T-helper 2 cell treated with Interferon-gamma antibody and Interleukin-4, amounts not matched to agents 5 μg/mL and 100 μg/mL, for 36 hours (primary cell): ENCODE measurements at places on chromosomes 16 and 17.

- H3K27me3 ChIP-seq, result no peaks in the 10 kb centered on the region
- no peak overlapping the region for H3K27ac ChIP-seq
- H3K36me3 ChIP-seq, result no peaks in the 10 kb centered on the region
- H3K4me1 ChIP-seq, result no peaks in the 10 kb centered on the region
- no peak for DNase-seq
These were observed 45.5 kb upstream of the CDH3 start for GRCh38 chr16:68599586-68599985.

DNA sequence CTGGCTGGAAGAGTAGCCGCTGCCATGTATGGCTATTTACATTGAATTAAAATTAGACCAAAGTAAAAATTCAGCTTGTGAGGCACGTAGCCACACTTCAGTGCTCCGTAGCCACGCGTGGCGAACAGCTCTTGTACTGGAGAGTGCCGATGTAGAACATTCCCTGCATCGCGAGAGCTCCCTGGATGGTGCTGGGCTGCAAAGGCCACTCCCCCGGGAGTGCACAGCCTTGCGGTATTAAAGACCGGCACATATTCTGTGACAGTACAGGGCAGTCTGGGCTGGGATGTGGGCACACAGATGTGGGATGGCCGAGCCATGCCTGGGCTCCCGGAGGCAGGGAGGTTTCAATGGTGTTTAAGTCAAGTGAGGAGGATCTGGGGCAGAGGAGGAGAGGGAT lies 102.2 kb downstream of the CMIP start:
- no peaks in the 10 kb centered on the region for H3K27me3 ChIP-seq
- H3K4me3 ChIP-seq, result no peak overlapping the region

DNA sequence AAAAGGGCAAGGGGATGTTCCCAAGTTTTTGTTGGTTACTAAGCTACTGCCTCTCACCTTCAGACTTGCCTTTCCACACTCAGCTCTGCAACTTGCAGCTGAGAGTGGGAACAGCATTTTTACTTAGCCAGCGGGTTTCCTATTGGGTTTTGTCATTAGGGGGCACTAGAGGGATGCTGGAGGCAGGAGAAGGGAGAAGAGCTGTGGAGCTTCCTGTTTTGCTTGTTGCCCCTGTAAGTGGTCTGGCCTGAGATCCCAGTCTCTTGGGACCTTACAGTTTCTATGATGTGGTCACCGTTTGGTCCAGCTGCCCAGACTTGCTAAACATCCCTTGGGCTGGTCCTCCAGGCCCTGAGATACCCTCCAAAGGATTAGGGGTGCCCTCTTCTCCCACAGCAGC lies 209.6 kb upstream of the NLRP1 start:
- H3K27ac ChIP-seq, result no peak overlapping the region
- DNase-seq, result no peak
- no peaks in the 10 kb centered on the region for H3K4me1 ChIP-seq
- H3K27me3 ChIP-seq, result peaks cover 29% of the 10 kb centered on the region
- no peak overlapping the region for H3K4me3 ChIP-seq

- H3K27me3 ChIP-seq, result peaks cover 18% of the 10 kb centered on the region
- H3K4me1 ChIP-seq, result peaks cover 3% of the 10 kb centered on the region
These were observed 412 bp downstream of the EPN2 start for GRCh38 chr17:19237389-19238166.

DNA sequence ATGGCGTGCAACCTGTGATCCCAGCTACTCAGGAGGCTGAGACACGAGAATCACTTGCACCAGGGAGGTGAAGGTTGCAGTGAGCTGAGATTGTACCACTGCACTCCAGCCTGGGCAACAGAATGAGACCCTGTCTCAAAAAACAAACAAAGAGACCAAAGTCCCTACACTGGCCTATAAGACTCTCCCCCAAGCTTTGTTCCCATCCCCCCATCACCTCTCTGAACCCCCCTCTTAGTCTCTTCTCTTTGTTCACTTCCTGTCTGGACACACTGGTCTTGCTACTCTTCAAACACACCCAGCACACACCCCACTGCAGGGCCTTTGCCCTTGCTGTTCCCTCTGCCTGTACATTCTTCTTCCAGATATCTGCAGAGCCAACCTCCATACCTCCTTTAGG lies 7.8 kb upstream of the SCNN1B start:
- H3K4me1 ChIP-seq, result peaks cover 6% of the 10 kb centered on the region
- peaks cover 14% of the 10 kb centered on the region for H3K27me3 ChIP-seq
- H3K4me3 ChIP-seq, result no peak overlapping the region
- no peaks in the 10 kb centered on the region for H3K36me3 ChIP-seq
- no peak for DNase-seq

- peaks cover 2% of the 10 kb centered on the region for H3K4me1 ChIP-seq
- no peaks in the 10 kb centered on the region for H3K36me3 ChIP-seq
- no peak overlapping the region for H3K27ac ChIP-seq
- no peak overlapping the region for H3K4me3 ChIP-seq
These were observed 77.5 kb upstream of the DOC2B start for GRCh38 chr17:258906-259305.

DNA sequence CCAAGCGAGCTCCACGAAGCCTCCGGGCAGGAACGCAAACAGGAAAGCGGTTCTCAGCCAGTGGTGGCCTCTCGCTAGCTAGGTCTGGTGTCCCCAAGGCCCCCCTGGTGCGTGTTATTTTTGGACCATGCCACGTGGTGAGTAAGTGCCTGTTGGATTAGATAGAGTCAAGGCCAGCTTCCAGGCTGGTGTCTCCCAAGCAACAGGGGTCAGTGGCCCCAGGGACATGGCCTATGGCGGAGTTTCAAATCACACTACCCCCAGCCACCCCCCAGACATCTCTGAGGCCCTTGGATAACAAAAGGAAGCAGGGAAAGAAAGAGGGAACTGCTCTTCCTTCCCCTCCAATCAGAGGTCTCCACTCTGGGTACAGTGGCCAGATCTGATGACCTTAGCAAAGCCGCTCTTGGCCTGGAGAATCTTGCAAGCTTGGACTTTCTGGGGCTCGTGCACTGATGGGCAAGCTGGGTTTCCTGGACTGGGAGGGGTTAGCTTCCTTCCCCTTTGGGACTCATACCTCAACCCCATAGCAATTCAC lies 58.2 kb downstream of the MAF start:
- H3K27me3 ChIP-seq, result peaks cover 8% of the 10 kb centered on the region
- no peak overlapping the region for H3K27ac ChIP-seq
- H3K36me3 ChIP-seq, result no peaks in the 10 kb centered on the region
- DNase-seq, result no peak
- H3K4me3 ChIP-seq, result no peak overlapping the region

DNA sequence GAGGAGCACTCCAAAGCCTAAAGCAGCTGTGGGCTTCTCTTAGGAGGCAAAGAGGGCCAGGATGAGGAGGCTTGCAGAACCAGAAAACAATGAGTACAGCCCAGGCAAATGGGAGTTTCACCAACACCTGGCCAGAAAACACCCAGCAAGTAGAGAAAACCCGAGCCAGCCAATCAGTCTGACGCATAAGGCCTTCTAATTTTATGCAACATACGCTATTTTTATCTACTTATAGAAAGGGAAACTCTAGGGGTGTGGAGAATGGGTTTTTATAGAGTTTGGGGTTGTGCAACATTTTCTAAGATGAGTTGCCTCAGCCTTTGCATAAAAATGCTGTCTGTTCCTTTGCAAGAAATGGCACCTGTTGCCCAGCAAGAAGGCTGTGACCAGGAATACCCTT lies 529.0 kb upstream of the CDH5 start:
- DNase-seq, result no peak
- no peak overlapping the region for H3K27ac ChIP-seq
- H3K4me3 ChIP-seq, result no peak overlapping the region
- H3K36me3 ChIP-seq, result no peaks in the 10 kb centered on the region
- H3K27me3 ChIP-seq, result no peaks in the 10 kb centered on the region

GRCh38 chr16:83365166-83365565 lies 442.6 kb upstream of the HSBP1 start:
- no peak for DNase-seq
- H3K4me1 ChIP-seq, result no peaks in the 10 kb centered on the region
- H3K4me3 ChIP-seq, result no peak overlapping the region
- H3K36me3 ChIP-seq, result no peaks in the 10 kb centered on the region

DNA sequence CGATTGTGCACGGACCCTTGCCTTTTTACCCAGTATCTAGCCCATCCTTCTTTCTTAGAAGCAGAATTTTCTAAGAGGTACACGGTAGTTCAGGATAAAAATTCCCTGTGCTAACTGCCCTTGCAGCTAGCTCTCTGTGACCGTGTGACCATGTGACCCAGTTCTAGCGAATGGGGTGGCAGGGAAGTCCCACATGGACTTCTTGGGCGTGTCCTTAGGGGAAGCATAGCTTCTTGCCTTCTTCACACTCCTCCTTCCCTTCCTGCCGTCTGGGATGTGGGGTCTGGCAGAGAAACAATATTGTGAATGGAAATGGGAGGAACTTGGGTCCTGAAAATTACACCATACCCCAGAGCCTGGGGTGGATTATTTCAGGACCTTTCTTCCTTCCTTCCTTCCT lies 670.7 kb downstream of the MAF start:
- DNase-seq, result no peak
- H3K4me3 ChIP-seq, result no peak overlapping the region
- H3K27me3 ChIP-seq, result no peaks in the 10 kb centered on the region
- peaks cover 3% of the 10 kb centered on the region for H3K4me1 ChIP-seq
- H3K36me3 ChIP-seq, result no peaks in the 10 kb centered on the region

DNA sequence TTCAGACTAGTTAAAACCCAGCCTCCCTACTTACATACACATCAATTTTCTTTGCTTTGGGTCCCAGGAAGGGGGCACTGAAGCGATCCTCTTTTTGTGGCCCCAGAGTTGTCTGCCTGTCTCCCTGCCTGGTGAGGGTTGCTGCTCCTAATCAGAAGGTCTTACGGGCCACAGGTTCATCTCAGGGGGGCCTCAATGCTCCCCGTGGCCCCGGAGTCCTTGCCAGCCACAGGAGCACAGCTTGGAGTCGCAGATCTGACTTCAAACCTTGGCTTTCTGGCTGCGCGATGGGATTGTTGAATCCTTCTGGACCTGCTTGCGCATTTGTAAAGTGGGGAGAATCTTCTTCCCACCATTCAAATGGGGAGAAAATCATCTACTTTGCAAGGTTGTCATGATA lies 44.8 kb upstream of the MYH10 start:
- no peak for DNase-seq
- no peak overlapping the region for H3K27ac ChIP-seq
- H3K4me3 ChIP-seq, result no peak overlapping the region
- H3K27me3 ChIP-seq, result no peaks in the 10 kb centered on the region
- H3K36me3 ChIP-seq, result no peaks in the 10 kb centered on the region
- no peaks in the 10 kb centered on the region for H3K4me1 ChIP-seq

- peaks cover 2% of the 10 kb centered on the region for H3K36me3 ChIP-seq
- peak overlapping the region; percentile 94 for H3K4me3 ChIP-seq
- DNase-seq, result peak; percentile 63
- peaks cover 13% of the 10 kb centered on the region for H3K4me1 ChIP-seq
These were observed 1.1 kb downstream of the ABAT start for GRCh38 chr16:8675183-8676159.

DNA sequence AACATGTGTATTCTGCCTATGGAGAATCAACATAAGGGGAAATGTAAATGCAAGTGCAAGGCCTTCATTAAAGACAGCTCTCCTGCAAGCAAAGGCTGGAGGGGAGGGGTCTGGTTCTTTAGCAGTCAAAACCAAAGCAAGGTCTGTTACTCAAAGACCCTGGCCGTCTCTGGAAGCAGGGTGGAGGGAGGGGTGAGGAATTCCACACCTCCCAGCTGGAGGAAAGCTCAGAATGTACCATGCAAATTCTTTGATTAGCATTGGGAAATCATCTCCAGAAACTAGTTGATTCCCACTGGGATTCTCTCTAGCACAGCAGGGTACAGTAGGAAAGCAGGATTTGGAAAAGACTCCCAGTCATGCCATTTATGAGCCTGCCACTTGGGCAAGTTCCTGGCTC lies 77.3 kb upstream of the ASIC2 start:
- no peaks in the 10 kb centered on the region for H3K27me3 ChIP-seq
- no peaks in the 10 kb centered on the region for H3K36me3 ChIP-seq
- DNase-seq, result no peak
